Activated naive CD8-positive, alpha-beta T cell treated with anti-CD3 and anti-CD28 coated beads for 36 hours (primary cell): ENCODE measurements at places on chromosomes 3 and 15.

DNA sequence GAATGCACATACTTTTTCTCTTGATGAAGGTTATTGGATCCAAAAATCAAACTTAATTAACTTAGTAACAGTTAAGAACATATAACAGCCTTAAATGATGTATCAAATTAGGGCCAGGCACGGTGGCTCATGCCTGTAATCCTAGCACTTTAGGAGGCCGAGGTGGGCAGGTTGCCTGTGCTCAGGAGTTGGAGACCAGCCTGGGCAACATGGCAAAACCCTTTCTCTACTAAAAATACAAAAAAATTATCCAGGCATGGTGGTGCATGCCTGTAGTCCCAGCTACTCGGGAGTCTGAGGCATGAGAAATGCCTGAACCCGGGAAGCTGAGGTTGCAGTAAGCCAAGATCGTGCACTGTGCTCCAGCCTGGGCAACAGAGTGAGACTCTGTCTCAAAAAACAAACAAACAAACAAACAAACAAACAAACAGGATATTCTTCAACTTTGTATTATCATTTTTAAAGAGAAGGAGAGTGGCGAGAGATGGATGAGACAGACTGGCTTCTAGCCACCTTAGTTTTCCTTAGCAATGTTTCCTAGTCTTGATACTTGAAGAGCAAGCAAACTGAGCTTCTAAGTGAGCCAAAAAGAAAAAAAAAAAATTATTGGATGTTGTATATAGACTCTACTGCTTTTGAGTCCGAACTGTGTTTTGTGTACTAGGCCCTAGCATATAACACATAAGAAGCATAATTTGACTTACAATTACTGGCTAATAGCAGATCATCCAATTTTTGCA is 13.8 kb downstream of the SPRED1 start:
- no peak for DNase-seq

- DNase-seq, result no peak
Measured at GRCh38 chr15:100997442-100997841, 78.3 kb downstream of the LRRK1 start.

GRCh38 chr3:11929531-11929930 is 74.7 kb upstream of the SYN2 start:
- DNase-seq, result no peak

DNA sequence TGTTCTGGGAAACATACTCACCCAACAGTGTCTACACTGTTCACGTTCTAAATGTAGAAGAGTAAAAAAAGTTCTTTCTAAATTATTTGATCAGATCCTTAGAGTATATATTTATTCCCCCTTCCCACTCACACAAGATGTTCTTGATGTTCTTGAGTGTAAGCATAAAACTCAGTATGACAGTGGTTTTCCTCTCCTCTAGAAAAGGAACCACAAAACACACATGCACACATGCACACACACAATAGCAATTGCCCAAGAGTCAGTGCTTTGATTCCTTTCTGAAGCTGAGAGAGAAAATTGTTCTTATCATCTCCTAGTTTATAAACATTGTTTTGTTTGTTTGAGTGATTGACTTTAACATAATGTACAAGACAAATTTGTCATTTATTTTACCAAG is 123.2 kb upstream of the PHLDB2 start:
- no peak for DNase-seq

- DNase-seq, result no peak
Measured at GRCh38 chr3:50580683-50581458, 11.5 kb downstream of the HEMK1 start.

- DNase-seq, result no peak
Measured at GRCh38 chr3:169623971-169624370, 39.5 kb downstream of the MECOM start.

- no peak for DNase-seq
Measured at GRCh38 chr3:187979564-187979963, 174.4 kb upstream of the LPP start.
